ENCODE measurements at places on chromosomes 16 and 17. TPM values are rescaled to one million over a fixed set of nuclear protein-coding genes. Genes with fewer than 3 reads are reported as not detected.

DNA sequence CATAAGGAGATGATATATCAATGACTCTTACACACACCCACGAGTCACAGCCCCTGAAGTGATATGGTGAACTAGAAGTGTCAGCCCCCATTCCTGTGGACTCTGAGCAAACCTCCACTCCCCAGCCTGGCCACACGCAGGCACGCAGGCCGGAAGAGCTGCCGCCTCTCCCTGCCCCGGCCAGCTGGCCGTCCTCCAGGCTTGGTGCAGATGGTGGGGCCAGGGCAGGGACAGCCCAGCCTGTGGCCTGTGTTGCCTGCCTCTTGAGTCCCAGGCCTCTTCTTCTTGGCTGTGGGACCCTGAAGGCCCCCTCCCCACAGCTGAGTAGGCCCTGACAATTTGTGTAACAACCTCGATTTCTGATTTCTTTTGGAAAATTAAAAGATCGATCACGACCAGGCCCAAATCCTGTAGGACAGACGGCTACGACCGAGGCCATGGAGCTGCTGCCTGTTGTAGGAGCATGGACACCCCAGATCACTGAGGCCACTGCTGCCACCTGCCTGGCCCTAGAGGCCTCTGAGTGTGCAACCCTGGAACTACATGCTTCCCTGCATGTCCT lies 10.0 kb upstream of the MPRIP start:
- H3K36me3 ChIP-seq = no peaks in the 10 kb centered on the region
- peaks cover 29% of the 10 kb centered on the region for H3K4me1 ChIP-seq
- DNase-seq = no peak
- H3K27ac ChIP-seq = no peak overlapping the region
- H3K4me3 ChIP-seq = no peak overlapping the region

- H3K27ac ChIP-seq = no peak overlapping the region
- H3K27me3 ChIP-seq = peaks cover 24% of the 10 kb centered on the region
- H3K4me3 ChIP-seq = no peak overlapping the region
- H3K4me1 ChIP-seq = peaks cover 3% of the 10 kb centered on the region
- H3K36me3 ChIP-seq = peaks cover 6% of the 10 kb centered on the region
Observed at GRCh38 chr16:86157616-86158247, 258.8 kb downstream of the IRF8 start.

- H3K4me1 ChIP-seq = no peaks in the 10 kb centered on the region
- peaks cover 8% of the 10 kb centered on the region for H3K36me3 ChIP-seq
- no peak overlapping the region for H3K27ac ChIP-seq
- peaks cover 14% of the 10 kb centered on the region for H3K27me3 ChIP-seq
Observed at GRCh38 chr16:27847030-27847550, 216.4 kb downstream of the GSG1L start.

DNA sequence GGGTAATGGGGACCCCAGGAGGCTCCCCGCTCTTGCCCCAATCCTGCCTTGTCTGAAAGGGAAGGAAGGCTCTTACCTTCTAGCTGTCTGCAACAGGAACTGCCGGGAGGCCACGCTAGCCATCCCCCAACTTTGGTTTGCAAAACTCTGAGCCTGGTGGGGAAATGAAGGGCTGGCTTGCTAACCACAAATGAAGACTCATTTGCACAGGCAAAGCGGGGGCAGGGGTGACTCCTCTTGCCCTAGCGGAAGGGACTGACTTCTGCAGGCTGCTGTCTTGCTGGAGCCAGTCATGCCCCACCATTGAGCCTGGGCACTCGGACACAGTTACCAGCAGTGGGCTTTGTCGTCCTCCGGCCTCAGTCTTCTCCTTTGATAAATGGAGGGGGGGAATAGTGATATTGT lies 52.6 kb downstream of the PLCG2 start:
- peaks cover 74% of the 10 kb centered on the region for H3K4me1 ChIP-seq
- peak overlapping the region; percentile 92 for H3K4me3 ChIP-seq
- no peaks in the 10 kb centered on the region for H3K27me3 ChIP-seq
- H3K36me3 ChIP-seq = peaks cover 6% of the 10 kb centered on the region
- peak; percentile 84 for DNase-seq

DNA sequence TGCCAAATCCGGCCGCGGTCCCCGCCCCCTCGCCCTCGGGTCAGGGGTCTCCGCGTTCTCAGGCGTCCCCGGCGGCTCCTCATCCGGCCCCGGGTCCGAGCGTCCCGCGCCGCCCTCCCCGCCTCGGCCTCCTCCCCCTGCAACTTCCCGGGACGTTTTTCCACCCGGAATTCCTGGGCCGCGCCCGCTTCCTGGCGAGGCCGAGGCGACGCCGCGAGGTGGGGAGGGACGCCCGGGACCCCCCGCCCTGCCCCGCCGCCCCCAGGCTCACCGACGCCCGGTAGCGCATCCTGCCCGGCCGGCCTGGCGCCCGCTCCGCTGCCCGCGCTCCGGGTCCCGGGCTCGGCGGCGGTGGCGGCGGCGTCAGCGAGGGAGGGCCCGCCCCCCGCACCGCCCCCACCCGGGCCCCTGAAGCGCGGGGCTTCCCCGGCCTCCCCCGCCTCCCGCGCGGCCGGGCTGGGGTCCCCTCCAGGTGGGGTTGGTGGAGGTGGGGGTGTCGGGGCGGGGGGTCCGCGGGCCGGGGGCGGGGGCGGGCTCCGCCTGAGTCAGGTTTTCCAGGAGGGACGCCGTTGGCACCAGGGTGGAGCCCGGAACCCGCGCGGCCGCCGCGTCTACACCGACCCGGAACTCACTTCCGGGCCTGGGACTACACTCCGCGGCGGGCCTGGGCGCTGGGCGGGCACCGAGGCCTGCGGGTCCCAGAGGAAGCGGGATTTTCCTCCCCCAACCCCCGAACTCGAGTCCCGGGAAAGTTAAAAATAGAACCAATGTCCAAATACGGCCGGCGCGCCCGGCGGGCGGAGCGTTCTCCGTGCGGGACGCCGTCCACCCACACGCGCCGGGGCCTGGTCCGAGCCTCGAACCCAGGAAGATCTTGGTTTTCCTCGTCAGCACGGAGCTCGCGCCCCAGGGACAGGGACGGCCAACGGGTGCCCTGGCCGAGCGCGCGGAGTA lies 6.8 kb downstream of the MYO1C start:
- H3K27me3 ChIP-seq = no peaks in the 10 kb centered on the region
- H3K36me3 ChIP-seq = no peaks in the 10 kb centered on the region
- peaks cover 49% of the 10 kb centered on the region for H3K4me1 ChIP-seq

DNA sequence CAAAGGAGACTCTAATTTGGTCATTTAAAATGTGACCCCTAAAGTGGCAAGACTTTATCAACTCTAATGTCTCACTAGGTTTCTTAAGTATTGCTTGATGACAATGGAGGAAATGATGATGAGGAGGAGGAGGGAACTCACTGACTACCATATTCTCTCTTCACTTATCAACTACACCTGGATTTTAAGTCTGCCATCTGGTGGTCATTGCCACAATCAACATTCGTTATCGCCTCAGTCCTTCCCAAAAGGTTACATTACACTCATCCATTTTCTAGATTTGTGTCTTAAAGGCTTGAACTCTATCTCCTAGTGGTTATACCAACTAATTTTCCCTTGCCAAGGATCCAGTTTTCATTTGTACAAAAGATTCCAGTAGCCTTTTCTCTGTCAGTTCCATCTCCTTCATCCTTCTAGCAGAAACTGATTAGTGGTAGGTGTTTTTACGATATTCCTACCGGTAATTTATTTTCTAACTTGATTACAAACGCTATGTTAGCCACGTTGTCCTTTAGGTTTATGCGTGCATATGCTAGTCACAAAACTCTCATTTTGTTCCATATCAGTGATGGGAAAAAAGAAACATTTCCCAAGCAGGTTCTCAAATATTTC lies 114.6 kb upstream of the NOG start:
- no peak overlapping the region for H3K4me3 ChIP-seq
- H3K27me3 ChIP-seq = no peaks in the 10 kb centered on the region
- H3K27ac ChIP-seq = no peak overlapping the region
- H3K4me1 ChIP-seq = peaks cover 8% of the 10 kb centered on the region

DNA sequence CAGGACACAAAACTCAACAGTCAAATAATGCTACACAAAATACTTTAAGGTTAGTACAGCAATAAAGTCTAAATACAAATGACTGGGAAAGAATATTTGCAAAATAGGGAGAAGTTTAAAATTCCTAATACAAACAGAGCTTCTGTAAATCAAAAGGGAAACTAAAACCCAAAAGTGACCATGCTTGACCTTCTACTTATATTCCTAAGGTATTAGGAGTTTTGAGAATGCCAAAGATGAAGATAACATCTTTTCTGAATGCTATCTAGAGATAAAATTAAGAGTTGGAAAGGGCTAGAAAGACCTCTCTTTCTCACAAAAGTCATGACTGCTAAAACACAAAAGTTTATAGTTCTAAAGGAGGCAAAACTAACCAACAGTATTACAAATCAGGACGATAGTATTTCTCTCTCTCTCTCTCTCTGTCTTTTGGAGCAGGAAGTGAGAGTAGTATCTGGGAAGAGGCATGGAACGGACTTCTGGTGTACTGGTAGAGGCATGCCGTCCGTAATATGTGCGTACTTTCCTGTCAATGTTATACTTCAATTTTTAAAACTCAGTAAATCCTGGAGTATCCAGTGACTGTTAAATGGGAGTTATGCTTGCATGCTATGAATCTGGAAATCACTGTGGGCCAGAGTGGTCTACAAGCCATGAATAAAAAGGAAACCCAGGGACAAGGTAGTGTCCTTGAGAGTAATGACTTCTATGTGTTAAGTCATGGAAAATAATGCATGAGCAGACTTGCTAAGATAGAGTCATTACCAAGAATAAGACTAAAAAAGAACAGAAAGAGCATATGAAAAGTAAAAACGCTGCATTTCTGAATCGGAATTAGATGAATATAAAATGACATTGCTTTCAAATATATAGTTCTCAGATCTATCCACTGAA lies 49.7 kb upstream of the ANKFY1 start:
- H3K4me1 ChIP-seq = peaks cover 53% of the 10 kb centered on the region
- no peaks in the 10 kb centered on the region for H3K27me3 ChIP-seq
- no peak for DNase-seq
- peak overlapping the region; percentile 27 for H3K27ac ChIP-seq

DNA sequence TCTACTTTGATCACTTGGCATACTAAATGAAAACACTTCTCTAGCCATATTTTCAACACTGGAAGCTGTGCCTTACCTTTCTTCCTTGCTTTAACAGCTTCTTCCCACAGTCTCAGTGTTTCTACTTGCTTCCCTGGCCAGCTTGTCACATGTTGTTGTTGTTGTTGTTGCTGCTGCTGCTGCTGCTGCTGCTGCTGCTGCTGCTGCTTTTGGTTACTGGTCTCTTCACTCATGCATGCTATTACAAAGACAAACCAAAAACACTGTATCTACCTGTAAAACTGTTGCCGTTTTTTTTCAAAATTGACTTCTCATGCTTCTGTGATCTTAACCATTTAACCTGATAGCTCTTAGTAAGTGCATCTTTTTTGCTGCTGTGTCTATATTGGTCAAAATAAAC lies 9.0 kb downstream of the VEZF1 start:
- no peak for DNase-seq
- H3K36me3 ChIP-seq = peaks cover 52% of the 10 kb centered on the region
- H3K27ac ChIP-seq = no peak overlapping the region
- peaks cover 30% of the 10 kb centered on the region for H3K4me1 ChIP-seq
- no peak overlapping the region for H3K4me3 ChIP-seq
- no peaks in the 10 kb centered on the region for H3K27me3 ChIP-seq

GRCh38 chr17:57842280-57842679 lies 7.6 kb downstream of the MRPS23 start:
- H3K4me3 ChIP-seq = no peak overlapping the region
- peaks cover 14% of the 10 kb centered on the region for H3K4me1 ChIP-seq
- H3K27ac ChIP-seq = no peak overlapping the region
- no peak for DNase-seq
- no peaks in the 10 kb centered on the region for H3K36me3 ChIP-seq

DNA sequence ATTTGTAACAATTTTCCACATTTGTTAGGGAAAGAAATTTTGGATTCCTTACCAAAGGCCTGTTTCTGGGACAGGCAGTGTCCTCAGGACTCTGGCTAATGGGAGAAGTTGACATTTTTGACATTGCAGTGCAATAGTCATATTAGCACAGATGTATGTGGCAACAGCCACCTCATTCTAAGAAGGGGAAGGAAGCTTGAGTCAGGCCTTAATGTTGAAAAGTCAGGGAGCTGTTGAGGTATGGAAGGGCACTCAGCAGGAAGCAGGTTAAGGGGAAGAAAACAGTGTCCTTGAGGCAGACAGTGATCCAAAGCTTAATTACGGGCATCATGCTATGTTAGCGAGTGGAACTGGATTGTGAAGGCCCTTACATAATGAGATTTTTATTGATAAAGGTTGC lies 20.9 kb downstream of the AKTIP start:
- no peak overlapping the region for H3K4me3 ChIP-seq
- peaks cover 42% of the 10 kb centered on the region for H3K36me3 ChIP-seq
- H3K4me1 ChIP-seq = peaks cover 4% of the 10 kb centered on the region
- no peaks in the 10 kb centered on the region for H3K27me3 ChIP-seq
- no peak for DNase-seq

The CENPV gene
- 13.3 TPM for polyA plus RNA-seq

The CLEC3A gene
- not detected for polyA plus RNA-seq

GRCh38 chr17:69492410-69493071 lies 78.0 kb downstream of the MAP2K6 start:
- no peaks in the 10 kb centered on the region for H3K27me3 ChIP-seq
- DNase-seq = no peak
- H3K4me3 ChIP-seq = no peak overlapping the region
- peaks cover 12% of the 10 kb centered on the region for H3K4me1 ChIP-seq

GRCh38 chr16:22646948-22647556 lies 136.4 kb downstream of the NPIPB5 start:
- no peaks in the 10 kb centered on the region for H3K36me3 ChIP-seq
- H3K4me1 ChIP-seq = no peaks in the 10 kb centered on the region
- no peak for DNase-seq
- H3K27ac ChIP-seq = no peak overlapping the region
- no peak overlapping the region for H3K4me3 ChIP-seq
- H3K27me3 ChIP-seq = no peaks in the 10 kb centered on the region

DNA sequence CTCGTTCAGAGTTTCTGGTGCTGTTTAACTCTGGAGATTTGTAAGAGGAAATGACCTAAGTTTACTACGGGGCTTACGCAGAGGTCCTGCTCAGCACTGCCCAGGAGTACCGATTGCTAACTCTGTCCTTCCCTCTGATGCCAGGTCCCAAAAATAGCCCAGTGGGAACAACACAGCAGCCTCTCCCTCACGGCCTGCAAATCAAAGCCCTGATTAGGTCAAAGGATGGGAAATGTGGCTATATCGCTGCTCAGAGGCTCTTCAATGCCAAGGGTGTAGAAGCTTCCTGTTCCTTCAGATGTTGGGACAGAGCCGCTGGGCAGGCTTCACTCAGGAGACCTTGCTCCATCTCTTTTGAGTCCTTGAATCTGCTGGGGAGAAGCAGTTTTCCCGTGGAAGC lies 174.2 kb upstream of the KCNJ16 start:
- no peak for DNase-seq
- no peaks in the 10 kb centered on the region for H3K4me1 ChIP-seq
- no peaks in the 10 kb centered on the region for H3K36me3 ChIP-seq
- no peak overlapping the region for H3K27ac ChIP-seq
- no peak overlapping the region for H3K4me3 ChIP-seq

- peaks cover 17% of the 10 kb centered on the region for H3K4me1 ChIP-seq
- peaks cover 4% of the 10 kb centered on the region for H3K36me3 ChIP-seq
- H3K27ac ChIP-seq = no peak overlapping the region
- no peak overlapping the region for H3K4me3 ChIP-seq
Observed at GRCh38 chr17:75849724-75850123, 5.4 kb downstream of the WBP2 start.

GRCh38 chr17:68152161-68152571 lies 95.7 kb upstream of the AMZ2 start:
- no peak overlapping the region for H3K27ac ChIP-seq
- H3K4me3 ChIP-seq = no peak overlapping the region
- H3K4me1 ChIP-seq = no peaks in the 10 kb centered on the region
- no peak for DNase-seq
- H3K27me3 ChIP-seq = no peaks in the 10 kb centered on the region

The SDK2 gene
- polyA plus RNA-seq = 6.3 TPM

Data from naive B cell (primary cell).